ENCODE measurements at places on chromosomes 7 and 10.

GRCh38 chr7:18901351-18901750, 216.1 kb downstream of the TWIST1 start:
- no peak for DNase-seq

DNA sequence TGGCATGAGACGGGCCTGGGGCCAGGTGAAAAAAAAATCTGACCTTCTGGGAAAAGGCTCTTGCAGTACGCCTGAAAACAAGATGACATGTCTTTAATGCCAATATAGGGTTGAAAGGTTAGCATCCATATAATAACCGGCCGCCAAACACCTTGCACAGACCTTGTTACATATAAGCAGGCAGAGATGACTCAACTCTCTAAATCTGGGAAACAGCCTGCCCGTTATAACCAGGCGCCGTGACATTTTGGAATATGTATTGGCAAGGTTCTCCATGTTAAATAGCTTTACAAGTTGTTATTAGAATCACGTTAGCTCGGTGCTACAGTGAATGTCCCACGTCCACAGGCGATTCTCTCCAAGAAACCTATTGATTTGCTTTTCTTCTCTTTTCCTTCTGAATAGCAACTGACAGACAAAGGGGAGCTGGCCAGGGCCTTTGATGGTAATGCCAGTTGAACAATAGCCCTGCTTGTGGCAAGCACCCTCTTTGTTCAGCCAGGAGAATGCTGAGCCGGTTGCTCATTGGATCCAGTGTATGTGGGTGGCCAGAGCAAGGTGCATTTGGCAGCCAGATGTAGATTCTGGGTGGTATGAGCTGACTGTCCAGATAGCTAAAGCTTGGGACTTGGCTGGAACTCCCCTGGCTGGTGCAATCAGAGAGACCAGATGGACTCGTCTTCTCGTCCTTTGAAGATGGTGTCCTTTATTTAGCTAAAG, 80.1 kb upstream of the AUTS2 start:
- no peak for DNase-seq

DNA sequence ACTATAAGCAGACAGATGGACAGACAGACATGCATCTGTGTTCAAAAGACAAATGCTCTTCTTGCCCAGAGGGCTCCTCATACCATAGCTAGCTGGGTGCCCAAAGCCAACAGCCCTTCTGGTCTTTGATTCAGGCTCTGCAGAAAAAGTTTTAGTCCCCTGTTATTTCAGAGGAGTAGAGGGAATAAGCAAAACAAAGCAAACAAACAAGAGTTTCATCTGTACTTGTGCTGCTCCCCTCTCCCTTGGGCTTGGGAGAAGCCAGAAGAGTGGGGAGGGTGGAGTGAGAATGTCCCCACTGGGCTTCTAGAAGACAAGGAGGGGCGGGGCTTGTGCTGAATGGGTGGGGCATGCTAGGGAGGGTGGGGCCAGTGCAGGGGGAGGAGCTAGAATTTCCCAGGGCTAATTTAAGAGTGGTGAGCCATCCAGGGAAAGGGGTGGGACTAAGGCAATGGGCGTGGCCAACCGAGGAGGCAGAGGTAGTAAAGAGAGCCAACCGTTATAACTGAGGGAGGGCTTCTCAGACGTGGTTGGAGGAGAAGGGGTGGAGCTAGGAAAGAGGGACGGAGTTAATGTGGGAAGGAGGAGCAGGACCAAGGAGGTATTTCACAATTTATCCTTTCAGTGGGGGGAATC, 101.2 kb upstream of the MGMT start:
- no peak for DNase-seq

DNA sequence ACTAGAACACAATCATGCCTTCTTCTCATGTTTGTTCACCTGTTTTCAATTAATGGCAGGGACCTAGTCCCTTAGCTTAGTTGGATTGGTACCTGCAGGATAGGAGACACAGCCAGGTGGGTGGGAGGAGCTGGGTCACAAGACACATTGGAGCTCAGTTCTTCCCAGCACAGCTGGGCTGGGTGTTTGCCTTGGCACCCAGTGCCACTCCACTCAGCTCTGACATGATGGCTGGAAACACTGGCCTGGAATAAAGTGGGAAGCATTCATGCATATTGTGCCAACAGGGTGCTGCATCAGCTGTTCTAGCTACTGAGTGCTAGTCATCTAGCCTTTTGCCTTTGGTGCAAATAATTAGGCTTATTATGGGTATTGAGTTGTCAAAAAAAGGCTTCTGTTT, 226.1 kb downstream of the PTEN start:
- no peak for DNase-seq

DNA sequence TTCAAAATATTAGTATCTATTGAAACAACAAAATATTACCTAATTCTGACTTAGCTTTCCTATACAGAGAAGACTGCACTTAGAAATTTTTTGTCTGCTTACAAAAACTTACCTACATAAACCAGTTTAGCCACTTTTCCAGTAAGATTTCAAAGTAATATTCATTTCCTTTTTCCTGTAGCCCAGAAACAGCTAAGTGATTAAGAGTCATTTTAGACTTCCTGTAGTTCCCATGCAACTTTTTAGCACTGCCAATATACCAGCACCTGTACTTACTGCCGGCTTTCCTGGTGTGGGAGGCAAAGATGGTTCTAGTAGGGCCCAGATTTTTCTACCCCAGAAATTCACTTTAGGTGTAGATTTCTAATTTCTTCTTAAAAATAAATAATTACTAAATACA, 21.8 kb downstream of the NT5C2 start:
- DNase-seq = no peak

- no peak for DNase-seq
These were observed 210.6 kb upstream of the PHYHIPL start for GRCh38 chr10:58965855-58966254.

DNA sequence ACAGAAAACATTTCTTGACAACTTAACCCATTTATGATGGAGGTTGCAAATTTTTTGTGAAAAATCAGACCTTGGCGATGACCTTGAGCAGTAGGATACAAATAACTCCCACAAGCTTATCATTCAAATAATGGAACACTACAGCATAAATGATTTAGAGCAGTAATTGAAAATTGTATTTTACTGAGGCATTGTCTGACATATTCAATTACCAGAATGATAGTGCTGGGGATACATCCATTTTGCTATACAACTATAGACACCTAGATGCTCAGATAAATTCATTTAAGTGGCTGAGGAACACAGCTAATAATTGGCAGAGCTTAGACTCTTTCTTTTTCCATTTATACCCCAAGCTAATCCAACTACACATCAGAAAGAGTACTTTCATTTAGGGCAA, 18.9 kb downstream of the TWIST1 start:
- DNase-seq = no peak

DNA sequence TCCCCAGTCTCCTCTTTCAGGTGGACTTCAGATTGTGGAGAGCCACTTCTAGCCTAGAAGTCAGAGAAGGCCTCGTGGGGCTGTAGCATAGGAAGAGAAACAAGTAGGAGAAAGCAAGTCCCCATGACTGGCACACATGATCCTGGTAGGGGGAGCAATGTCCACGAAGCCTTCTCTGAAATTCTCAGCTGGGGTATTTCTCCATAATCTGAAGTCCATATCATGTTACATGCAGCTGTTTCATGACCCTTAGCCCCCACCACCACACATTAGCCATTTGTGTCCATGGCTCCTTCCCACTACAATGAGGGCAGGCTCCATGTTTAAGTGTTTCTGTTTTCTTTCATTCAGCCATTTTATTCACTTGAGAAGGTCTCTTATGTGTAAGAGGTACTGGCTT, 43.2 kb downstream of the LAMB4 start:
- DNase-seq = no peak

GRCh38 chr7:90485734-90486316, 16.4 kb downstream of the PTTG1IP2 start:
- no peak for DNase-seq

DNA sequence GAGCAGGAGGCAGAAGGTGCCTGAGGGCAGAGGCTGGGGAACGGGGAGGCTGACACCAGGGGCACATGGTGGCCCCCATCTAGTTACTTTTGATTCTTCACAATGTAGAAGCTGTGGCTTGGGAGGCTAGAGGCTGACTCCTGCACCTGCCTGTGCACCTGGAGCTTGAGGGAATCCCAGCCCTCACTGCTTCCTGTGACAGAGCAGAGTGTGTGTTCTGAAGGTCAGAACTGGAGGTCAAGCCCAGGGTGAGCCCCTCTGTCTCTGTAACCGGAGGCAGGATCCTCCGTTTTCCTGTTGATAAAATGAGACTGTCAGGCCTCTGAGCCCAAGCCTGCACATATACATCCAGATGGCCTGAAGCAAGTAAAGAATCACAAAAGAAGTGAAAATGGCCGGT, 124.8 kb downstream of the ACTR3B start:
- no peak for DNase-seq

DNA sequence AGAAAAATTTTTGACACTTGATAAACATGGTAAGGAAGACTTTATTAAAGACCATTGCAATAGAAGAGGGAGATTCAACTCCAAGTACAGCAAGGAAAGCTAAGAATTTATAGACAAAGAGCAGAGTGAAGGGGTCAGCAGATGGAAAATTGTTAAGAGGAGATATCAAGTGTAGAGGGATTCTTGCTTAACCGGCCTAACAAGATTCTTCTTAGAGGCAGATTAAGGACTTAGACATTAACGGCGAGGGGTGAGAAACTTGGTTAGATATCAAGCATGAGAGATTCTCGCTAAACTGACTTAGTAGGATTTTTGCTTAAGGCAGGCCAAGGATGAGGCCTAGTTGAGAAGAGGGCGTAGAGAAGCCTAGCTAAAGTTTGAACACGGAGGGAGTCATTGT, 76.0 kb downstream of the ITGB1 start:
- DNase-seq = no peak

DNA sequence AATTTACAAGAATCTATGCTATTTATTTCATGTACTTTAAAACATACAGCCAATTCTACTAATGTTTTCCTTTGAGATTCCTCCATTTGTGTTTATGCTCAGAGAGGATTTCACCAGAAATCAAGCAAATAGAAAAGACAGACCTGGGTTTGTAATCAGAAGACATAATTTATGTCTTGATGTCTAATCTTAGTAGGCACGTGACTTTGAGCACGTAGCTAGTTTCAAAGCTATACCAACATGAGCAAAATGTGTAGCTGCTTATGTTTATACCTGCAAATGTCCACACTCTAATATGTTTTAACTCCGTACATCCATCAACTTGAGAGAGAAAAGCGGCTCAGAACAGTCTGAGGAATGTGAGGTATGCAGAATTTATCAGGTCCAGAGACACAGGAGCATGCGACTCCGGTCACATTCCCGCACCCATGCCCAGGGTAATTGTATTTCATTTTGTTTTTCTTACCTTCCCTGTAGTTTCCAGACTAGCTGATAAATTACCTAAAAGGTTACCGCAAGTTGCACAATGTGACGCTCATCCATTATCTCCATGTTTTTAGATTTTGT, 40.0 kb downstream of the SVOPL start:
- DNase-seq = no peak

GRCh38 chr10:15754937-15755336, 35.2 kb upstream of the ITGA8 start:
- no peak for DNase-seq

DNA sequence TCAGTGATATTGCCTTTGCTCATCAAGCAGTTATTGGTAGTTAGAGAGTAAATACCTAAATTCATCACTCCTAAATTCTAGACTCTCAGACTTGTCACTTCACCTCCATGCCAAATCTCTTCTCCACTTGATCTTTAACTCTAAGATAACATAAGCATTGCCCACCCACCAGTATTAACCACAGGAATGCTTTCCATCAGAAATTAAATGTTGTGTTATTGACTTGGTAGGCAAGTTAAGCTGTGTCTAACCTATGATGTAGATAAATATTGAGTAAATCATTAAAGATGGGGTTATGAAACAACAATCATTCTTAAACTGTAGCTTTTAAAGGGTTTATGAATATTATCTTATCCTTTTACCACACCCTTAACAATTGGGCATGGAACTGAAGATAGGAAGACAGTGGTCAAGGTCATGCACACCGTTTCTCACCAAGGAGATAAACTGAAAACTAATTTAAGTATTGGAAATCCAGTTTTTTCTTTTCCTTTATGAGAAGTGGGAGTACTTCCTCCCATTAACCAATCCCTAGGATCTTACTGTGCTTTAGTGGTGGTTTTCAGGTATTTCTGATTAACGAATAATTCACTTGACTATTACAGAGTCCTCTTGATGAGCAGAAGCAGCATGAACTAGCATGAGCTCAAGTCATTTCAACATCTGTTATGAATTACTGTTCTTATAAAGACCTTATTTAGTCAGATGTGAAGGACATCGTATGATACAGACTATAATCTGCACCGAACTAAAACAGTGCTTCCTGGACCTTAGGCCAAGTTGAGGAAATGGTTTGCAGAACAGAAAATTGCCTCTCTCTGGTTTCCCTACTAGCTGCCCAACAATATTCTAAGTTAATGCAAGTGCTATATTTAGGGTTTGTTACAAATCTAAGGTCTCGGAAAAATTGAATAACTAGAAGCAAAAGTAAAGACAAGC, 142.0 kb downstream of the LCOR start:
- no peak for DNase-seq
